ENCODE measurements at places on chromosomes 7 and 10.
A peak's percentile ranks its signal among the peaks of the same experiment; 100 is the strongest.

GRCh38 chr7:109178342-109178741 is 608.7 kb downstream of the DNAJB9 start:
- no peak for DNase-seq

GRCh38 chr10:51075873-51076229 is 1.6 kb downstream of the PRKG1 start:
- no peak for DNase-seq

- peak; percentile 32 for DNase-seq
Observed at GRCh38 chr10:16828114-16828568, 10.9 kb upstream of the RSU1 start.

GRCh38 chr7:73838642-73839041 is 3.7 kb downstream of the METTL27 start:
- DNase-seq, result no peak

DNA sequence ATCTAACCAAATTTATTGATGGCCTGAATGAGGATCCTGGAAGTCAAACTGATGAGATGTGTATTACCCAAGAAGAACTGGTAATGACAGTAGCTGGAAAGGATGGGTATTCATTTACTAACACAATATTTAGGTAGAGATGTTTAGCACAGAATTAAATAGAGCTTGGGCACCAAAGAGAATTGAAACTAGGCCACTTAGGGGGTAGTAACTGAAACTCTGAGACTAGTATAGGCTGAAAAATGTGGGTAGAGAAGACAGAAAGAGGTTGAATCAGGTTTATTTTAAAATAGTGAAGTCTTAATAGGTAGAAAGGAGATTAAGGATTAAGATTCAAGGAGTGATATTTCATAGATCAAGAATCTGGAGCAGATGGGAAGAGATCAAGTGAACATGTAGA is 155.8 kb downstream of the MLLT10 start:
- no peak for DNase-seq

- no peak for DNase-seq
Observed at GRCh38 chr7:94060752-94061151, 56.6 kb upstream of the BET1 start.

Data from activated CD8-positive, alpha-beta memory T cell treated with anti-CD3 and anti-CD28 coated beads for 1 hour (primary cell).